ENCODE measurements at places on chromosomes 16 and 17.

DNA sequence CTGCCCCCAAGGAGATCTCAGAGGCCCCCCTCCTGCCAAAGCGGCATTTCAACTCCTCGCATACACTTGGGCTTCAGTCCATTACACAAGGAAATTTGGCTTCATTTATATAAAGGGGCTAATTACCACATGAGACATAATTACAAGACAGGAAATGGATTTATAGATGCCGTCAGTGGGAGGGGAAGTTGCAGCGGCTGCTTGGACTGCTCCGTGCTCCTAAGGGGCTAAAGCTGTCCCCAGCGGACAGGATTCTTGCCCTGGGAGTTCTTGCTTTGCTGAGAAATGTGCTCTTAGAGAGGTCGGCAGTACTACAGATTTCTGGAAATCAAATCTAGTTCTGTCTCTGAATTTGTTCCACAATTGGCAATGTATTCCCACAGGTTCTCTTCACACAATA lies 57.2 kb upstream of the NLK start:
- H3K27me3 ChIP-seq = no peaks in the 10 kb centered on the region
- no peak overlapping the region for H3K4me3 ChIP-seq
- no peak overlapping the region for H3K27ac ChIP-seq

DNA sequence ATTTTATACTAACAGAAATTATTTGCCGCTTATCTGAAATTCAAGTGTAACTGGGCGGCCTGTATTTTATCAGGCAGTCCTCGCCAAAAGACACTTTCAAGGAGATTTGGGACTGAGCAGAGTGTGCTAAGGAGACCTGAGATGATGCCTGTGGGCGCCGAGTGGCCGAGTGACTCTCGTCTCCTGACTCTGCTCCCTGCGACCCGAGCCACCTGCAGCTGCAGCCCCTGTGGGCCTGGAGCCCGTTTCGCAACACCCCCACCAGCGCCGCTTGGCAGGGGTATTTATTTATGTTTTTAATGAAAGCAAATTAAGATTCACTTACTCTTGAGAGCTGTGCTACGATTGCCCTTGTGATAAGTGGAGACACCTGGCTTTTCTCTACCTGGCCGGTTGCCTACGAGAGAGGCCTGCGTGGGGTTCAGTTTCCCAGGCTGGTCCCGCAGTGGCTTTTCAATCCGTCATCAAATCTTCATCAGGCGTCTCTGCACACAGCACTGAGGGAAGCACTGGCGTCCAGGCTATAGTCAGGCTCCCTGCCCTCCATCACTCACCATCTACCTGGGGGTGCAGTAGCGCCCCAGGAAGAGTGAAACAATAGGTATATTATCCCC lies 124.0 kb downstream of the SEC14L1 start:
- peaks cover 2% of the 10 kb centered on the region for H3K27me3 ChIP-seq
- H3K36me3 ChIP-seq = no peaks in the 10 kb centered on the region
- H3K27ac ChIP-seq = no peak overlapping the region
- DNase-seq = no peak
- no peak overlapping the region for H3K4me3 ChIP-seq

DNA sequence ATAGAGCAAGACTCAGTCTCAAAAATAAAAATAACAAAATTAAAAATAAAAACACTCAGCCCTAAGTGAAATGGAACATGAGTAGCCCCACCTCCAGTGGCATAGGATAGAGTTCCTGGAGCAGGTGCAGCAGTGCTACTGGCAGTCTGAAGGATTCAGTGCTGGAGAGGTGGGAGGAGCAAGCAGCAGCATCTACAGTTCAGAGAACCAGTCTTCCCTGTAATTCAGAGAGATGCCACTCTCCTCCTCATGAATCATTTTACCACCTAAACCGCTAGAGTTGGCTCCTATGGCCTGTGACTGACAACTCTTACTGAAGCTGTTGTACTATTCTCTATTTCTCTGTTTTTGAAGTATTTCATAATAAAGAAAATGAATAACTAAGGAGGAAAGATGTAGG lies 56.0 kb upstream of the SMURF2 start:
- no peaks in the 10 kb centered on the region for H3K27me3 ChIP-seq
- no peaks in the 10 kb centered on the region for H3K36me3 ChIP-seq
- no peak overlapping the region for H3K27ac ChIP-seq

- H3K4me1 ChIP-seq = peaks cover 58% of the 10 kb centered on the region
- peaks cover 21% of the 10 kb centered on the region for H3K36me3 ChIP-seq
- peak within 1 kb of the TSS; percentile 87 for H3K27ac ChIP-seq
- DNase-seq = peak; percentile 92
Measured at GRCh38 chr17:1724351-1724868, at the start of gene WDR81. TSS of gene WDR81 (plus strand) at chr17:1724704. CDS start at chr17:1724960, 256 bp downstream.

GRCh38 chr17:46950342-46950996 lies 27.5 kb downstream of the GOSR2 start:
- H3K4me1 ChIP-seq = no peaks in the 10 kb centered on the region
- no peaks in the 10 kb centered on the region for H3K27me3 ChIP-seq
- no peak overlapping the region for H3K27ac ChIP-seq
- no peak for DNase-seq

DNA sequence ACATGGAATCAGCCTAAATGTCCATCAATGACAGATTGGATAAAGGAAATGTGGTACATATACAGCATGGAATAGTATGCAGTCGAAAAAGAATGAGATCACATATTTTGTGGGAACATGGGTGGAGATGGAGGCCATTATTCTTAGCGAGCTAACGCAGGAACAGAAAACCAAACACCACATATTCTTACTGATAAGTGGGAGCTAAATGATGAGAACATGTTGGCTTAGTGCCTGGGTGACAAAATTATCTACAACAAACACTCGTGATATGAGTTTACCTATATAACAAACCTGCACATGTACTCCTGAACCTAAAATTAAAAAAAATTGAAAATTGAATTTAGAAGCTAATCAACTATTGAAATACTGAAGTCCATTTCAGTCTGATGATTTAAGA lies 6.1 kb downstream of the ANKS4B start:
- no peaks in the 10 kb centered on the region for H3K36me3 ChIP-seq
- H3K27ac ChIP-seq = no peak overlapping the region
- H3K4me3 ChIP-seq = no peak overlapping the region
- H3K4me1 ChIP-seq = no peaks in the 10 kb centered on the region

GRCh38 chr17:64773836-64774761 lies 112.0 kb upstream of the SMURF2 start:
- no peaks in the 10 kb centered on the region for H3K36me3 ChIP-seq
- H3K27me3 ChIP-seq = peaks cover 9% of the 10 kb centered on the region
- peaks cover 31% of the 10 kb centered on the region for H3K4me1 ChIP-seq
- H3K4me3 ChIP-seq = no peak overlapping the region

DNA sequence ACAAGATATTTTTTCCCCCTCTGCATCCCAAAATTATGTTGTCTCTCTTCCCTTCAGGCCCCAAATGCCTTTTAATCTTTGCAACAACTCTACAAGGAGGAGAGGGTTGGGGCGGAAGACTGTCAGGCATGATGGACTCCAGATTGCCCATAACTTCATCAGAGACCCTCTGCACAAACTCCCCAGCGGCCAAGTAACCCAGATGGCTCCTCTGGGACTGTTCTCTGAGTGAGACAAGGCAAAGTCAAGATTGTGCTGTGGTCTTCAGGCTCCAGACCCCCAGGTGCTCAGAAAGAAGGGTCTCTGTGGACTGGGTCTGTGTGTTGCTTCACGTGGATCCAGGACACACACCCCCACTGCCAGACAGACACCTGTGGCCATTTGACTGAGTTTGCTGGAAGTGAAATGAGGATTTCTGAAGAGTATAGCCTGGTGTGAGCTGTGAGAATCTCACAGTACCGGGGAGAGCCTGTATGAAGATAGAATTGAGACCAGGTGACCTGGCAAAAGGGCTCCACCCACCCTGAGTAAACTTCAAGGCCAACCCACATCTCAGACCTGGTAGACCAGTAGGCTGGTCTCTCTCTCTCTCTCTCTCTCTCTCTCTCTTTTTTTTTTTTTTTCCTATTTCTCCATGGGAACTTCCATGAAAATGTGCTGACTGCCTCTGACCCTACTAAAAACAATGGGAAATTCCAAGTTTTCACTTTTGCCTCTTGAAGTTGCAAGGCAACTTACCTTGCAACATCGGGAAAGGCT lies 354.1 kb downstream of the SOX9 start:
- DNase-seq = no peak
- no peaks in the 10 kb centered on the region for H3K36me3 ChIP-seq
- no peak overlapping the region for H3K4me3 ChIP-seq
- H3K27ac ChIP-seq = no peak overlapping the region

- no peaks in the 10 kb centered on the region for H3K4me1 ChIP-seq
- no peak overlapping the region for H3K4me3 ChIP-seq
- no peak overlapping the region for H3K27ac ChIP-seq
- DNase-seq = no peak
Measured at GRCh38 chr16:82900559-82900958, 273.8 kb downstream of the CDH13 start.
